ENCODE measurements at places on chromosomes 2 and 18.

GRCh38 chr2:122704109-122704563 is 948.7 kb downstream of the TSN start:
- no peak for DNase-seq

GRCh38 chr2:48991415-48992131 is 162.7 kb downstream of the FSHR start:
- no peak for DNase-seq

GRCh38 chr2:42073739-42074503 is 26.1 kb downstream of the PKDCC start:
- no peak for DNase-seq

DNA sequence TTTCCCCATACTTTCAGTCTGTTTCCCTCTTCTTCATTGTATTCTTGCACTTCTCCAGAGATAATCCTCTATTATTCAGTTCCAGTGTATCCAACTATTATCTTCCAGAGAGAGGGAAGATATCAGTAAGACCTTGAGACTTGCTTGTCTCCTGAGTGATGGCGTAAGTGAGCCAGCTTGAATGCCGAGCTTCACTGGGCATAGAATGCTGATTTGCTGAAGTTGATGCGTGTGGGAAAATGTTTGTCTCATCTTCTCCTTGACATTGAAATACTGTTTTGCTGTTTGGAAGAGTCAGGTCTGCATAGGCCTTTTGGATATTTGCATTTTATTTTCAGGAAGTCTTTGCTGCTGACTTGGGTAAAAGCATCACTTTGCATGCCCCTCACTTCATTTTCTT is 41.1 kb upstream of the MGAT5 start:
- no peak for DNase-seq

- DNase-seq = no peak
Measured at GRCh38 chr2:180325416-180326120, 318.5 kb upstream of the CWC22 start.

DNA sequence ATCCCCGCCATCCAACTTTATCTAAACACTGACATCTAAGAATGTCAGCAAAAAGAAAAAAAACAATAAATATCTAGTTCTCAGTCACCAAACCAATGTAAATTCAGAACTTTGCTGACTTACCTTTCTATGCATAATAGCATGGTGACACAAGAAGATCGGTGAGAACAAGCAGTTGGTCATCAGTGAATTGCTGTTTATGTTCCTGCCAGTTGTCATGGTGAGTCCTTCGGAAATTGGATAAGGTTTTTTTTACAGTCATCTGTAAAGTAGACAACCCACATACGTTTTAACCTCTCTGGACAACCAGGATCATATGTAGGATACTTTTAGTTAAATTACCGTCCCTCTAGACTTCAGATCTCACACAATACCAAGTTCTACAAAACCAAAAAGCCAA is 6.2 kb upstream of the GPR75 start:
- no peak for DNase-seq

- DNase-seq = no peak
Measured at GRCh38 chr2:99982744-99983143, 159.6 kb downstream of the AFF3 start.

DNA sequence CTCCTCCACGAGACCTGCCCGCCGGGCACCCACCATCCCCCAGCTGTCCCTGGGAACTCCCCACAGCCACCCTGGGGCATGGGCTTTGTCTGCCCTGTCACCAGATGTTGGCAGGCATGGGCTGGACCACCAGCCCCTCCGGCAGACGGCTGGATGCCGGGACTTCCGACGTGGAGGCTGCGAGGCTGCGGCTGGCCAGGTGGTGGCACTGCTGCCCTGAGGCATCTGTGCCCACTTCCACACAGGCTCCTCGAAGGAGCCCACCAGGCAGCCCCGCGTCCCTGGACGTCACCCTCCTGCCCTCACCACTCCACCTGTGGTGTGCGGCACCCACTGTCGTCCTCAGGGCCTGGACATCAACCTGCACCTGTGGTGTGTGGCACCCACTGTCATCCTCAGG is 319.9 kb upstream of the SALL3 start:
- no peak for DNase-seq

DNA sequence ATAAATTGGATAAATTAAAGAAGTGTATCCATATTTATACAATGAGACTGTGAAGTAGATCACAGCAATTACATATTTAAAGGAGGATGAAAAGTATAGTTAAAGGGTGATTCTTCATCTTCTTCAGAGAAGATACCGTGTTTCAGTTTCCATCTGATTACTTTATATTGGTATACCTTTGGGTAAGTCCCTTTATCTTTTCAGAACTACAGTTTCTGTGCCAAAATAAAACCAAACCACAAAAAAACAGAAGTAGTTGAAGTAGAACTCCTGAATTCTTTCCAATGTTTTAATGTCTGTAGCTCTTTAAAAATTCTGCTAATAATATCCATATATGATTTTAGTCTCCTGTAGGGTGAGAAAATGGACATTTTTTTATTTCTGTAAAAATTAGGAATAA is 231.2 kb upstream of the LINC00305 start:
- no peak for DNase-seq

- no peak for DNase-seq
Measured at GRCh38 chr2:206853915-206854314, 85.4 kb upstream of the CPO start.

DNA sequence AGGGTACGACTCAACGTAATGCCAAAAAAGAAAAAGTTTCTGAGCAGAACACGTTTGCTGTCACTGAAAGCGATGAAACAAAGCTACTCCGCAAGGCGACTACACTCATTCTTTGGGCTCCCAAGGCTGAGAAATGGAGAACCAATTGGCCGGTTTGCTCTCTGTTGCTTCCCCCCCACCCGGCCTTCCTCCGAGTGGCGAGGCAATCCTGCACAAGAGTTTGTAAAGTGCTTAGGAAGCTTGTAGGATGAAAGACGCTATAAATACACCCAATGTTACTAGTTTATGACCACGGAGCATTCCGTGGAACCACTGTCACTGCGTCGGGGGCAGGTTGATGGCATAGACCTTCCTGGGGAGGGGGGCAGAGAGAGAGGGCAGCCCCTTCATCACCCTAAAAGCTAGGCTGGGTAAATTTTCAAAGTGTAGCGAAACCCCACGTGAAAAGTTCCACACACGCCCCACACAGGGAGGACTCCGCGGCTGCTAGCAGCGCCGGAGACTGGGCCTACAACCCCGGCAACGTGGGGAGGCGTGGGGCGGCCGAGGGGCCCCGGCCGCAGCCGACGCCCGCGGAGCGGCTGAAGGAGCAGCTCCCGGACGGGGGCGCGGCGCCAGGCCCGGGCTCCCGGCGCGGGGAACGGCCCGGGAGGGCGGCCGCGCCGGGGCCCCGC is 915 bp downstream of the CUL3 start:
- no peak for DNase-seq

DNA sequence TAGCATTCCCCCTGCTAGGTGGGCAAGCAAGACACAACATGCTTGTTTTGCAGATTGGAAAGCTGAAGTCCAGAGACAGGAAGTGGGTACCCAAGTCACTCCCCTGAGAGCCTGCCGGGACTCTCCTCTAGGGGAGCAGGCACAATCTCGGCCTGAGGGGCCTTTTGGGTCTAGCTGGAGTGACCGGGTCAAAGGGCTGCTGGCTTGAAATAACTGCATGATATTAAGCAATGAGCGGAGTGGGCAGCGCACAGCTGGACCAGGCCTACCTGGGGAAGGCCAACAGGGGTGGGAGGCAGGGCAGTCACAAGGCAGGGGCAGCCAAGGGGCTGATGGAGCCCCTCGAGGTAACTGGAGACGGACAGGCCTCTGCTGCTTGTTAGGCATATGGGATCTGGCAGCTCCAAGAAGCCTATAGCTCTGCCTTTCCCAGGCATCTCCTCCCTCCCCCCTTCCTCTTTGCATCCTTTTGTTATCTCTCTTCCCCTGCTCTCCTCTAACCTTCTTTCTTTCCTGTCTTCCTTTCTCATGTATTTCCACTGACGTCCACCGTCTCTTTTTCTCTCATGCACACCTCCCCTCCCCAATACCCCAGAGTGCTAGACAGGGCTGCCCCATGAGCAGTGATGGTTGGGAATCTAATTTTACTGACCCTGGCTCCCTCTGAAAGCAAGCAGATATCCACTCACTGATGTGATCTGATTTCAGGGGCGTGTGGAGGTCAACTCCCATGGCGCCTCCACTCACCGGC is 237.5 kb downstream of the LOXHD1 start:
- no peak for DNase-seq

- no peak for DNase-seq
Measured at GRCh38 chr18:59068276-59069071, 71.2 kb upstream of the SEC11C start.

- DNase-seq = no peak
Measured at GRCh38 chr2:215780907-215781685, 232.3 kb downstream of the MREG start.

- DNase-seq = no peak
Measured at GRCh38 chr18:23583071-23583865, 3.0 kb downstream of the NPC1 start.

- no peak for DNase-seq
Measured at GRCh38 chr2:196500686-196501431, 138.7 kb upstream of the CCDC150 start.

DNA sequence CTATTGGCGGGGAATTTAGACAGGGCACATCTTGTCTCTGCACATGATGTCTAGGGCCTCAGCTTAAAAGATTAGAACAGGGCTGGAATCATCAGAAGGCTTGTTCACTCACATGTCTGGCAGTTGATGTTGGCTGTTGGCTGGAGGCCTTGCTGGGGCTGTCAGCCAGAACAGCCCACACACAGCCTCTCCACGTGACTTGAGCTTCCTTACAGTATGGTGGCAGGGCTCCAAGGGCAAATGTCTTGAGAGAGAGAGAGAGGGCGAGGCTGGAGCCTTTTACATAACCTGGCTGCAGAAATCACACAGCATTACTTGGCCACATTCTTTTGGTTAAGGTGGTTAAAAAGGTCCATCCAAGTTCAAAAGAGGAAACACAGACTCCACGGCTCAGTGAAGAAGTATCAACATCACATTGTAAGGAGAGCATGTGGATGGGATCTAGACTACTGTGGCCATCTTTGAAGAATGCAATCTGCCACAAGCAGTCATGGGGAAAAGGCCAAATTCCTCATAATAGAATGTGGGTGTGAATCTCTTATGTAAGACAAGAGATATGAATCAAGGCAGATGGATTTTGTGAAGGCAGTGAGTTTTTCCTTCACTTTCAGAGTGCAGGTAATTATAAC is 30.4 kb downstream of the SRSF7 start:
- DNase-seq = no peak

- DNase-seq = no peak
Measured at GRCh38 chr2:51032751-51033330, 909 bp upstream of the NRXN1 start.

- no peak for DNase-seq
Measured at GRCh38 chr2:22355816-22356433, 1029.1 kb upstream of the KLHL29 start.

DNA sequence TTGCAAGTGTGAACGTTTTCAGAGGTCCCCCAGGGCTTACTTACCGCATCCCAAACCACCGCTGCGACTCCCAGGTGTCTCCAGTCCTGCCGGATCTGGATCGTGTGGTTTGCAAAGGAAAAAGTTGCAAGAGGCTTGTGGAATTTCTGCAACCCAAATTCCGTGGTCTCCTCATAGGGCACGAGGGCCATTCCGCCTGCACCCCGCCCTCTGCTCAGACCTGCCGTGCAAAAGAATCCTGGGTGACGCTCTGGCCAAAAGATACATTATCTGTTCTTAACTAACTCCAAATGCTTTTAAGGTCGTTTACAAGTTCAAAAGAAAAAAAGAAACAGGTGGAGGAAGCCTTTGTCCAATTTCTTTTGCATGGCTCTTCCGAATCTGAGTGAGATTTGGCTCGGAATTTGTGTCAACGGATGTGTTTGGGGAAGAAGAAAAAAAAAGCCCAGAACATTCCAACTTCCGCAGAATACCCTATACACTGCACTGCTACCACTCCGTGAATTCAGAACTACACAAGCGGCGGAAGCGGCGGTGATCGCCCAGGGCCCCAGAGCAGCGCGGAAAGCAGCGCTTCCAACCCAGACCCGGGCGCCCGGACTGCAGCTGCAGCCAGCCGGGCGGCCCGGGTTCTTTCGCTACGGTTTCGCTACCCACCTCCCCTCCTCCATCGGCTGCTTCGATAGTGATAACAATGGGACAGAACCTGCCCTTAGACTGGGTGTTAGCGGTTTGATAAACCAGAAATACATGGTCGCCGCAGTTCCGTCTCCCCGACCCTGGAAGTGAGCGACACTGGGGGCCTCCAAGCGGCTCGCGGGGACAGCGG is 795 bp downstream of the METTL21A start:
- DNase-seq = no peak

GRCh38 chr18:3579701-3580100 is 129.7 kb downstream of the TGIF1 start:
- no peak for DNase-seq

GRCh38 chr2:22748909-22749308 is 636.1 kb upstream of the KLHL29 start:
- no peak for DNase-seq

DNA sequence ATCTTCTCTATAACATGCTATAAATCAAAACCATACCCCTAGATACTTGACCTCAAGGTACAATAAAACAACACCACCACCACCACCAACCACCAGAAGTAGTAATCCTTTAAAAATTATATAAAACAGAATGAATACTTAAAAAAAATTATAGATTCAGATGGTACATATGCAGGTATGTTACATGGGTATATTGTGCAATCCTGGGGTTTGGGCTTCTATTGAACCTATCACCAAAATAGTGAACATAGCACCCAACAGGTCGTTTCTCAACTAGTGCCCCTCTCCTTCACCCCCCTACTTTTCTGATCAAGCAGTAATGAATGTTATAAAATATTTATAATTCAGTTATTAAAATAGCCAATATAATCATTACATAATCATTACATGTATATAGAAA is 71.1 kb upstream of the CHN1 start:
- no peak for DNase-seq

DNA sequence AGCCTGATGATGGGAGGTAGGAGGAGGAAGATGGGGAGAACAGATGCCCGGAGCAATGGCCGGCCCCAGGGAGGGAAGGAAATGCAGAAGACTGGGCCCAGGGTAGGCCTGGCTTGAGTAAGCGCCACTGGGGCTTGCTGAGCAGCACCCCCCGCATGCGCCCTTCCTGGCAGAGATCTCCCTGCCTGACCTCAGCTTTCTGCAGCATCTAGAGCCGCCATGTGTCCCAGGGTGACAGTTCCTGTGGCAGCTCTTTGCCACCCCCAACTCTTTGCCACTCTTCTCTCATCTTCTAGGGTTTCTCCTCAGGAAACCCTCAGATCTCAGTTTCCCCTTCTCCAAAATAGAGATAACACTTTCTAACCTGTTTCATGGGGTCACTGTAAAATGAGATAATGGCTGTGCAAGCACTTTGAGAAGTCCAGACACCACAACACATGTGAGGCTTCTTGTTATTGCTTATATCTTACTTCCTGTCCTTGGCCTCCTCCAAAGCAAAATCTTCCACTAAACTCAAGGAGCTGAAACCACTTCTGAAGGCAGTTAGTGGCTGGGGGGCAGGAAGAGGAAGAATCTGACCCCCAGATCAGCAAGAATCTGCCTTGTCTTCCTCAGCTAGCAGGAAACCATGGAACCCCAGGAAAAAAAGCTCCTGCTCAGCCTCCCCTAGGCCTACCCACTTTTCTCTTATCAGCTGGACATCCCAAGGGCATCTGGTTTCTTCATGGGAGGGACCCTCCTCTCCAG is 64.9 kb downstream of the EPAS1 start:
- no peak for DNase-seq
